ENCODE measurements at places on chromosomes 7 and 10. TPM values are rescaled to one million over a fixed set of nuclear protein-coding genes. Genes with fewer than 3 reads are reported as not detected.

VSIR gene
- total RNA-seq, result 2.9 TPM

AKR1D1 gene
- total RNA-seq, result not detected

PLXNA4 gene
- total RNA-seq, result 3.3 TPM

AKR1C4 gene
- not detected for total RNA-seq

FLNC gene
- total RNA-seq, result 364 TPM

FKBP14 gene
- 123 TPM for total RNA-seq

BLNK gene
- total RNA-seq, result not detected

CALHM3 gene
- not detected for total RNA-seq

LEP gene
- not detected for total RNA-seq

DYDC2 gene
- not detected for total RNA-seq

AS3MT gene
- 0.34 TPM for total RNA-seq

HTR5A gene
- not detected for total RNA-seq

NKX6-2 gene
- not detected for total RNA-seq

FBXW4 gene
- 24.1 TPM for total RNA-seq

NPY4R gene
- total RNA-seq, result 0.53 TPM

DEPP1 gene
- total RNA-seq, result 8.0 TPM

PRKG1 gene
- total RNA-seq, result 2.8 TPM

IGF2BP3 gene
- 69.9 TPM for total RNA-seq

TNPO3 gene
- total RNA-seq, result 49.2 TPM

SLC16A9 gene
- 4.4 TPM for total RNA-seq

MRPS24 gene
- 93.9 TPM for total RNA-seq

TEX36 gene
- total RNA-seq, result not detected

BMPER gene
- 4.4 TPM for total RNA-seq

UBTD1 gene
- 81.9 TPM for total RNA-seq

PDE1C gene
- total RNA-seq, result 14.9 TPM

RADIL gene
- total RNA-seq, result 0.22 TPM

GRID2IP gene
- 0.07 TPM for total RNA-seq

MYH16 gene
- total RNA-seq, result 0.11 TPM

COBL gene
- total RNA-seq, result 3.6 TPM
